Vagina (tissue), 2 donors: ENCODE measurements at places on chromosomes 6 and 20. TPM values are rescaled to one million over a fixed set of nuclear protein-coding genes. Genes with fewer than 3 reads are reported as not detected.
A peak's percentile ranks its signal among the peaks of the same experiment; 100 is the strongest.

GRCh38 chr20:35702051-35702823 lies 3.0 kb downstream of the ROMO1 start:
- no peak for DNase-seq

- no peak for DNase-seq
Observed at GRCh38 chr6:87421576-87421975, 13.8 kb downstream of the CFAP206 start.

DNA sequence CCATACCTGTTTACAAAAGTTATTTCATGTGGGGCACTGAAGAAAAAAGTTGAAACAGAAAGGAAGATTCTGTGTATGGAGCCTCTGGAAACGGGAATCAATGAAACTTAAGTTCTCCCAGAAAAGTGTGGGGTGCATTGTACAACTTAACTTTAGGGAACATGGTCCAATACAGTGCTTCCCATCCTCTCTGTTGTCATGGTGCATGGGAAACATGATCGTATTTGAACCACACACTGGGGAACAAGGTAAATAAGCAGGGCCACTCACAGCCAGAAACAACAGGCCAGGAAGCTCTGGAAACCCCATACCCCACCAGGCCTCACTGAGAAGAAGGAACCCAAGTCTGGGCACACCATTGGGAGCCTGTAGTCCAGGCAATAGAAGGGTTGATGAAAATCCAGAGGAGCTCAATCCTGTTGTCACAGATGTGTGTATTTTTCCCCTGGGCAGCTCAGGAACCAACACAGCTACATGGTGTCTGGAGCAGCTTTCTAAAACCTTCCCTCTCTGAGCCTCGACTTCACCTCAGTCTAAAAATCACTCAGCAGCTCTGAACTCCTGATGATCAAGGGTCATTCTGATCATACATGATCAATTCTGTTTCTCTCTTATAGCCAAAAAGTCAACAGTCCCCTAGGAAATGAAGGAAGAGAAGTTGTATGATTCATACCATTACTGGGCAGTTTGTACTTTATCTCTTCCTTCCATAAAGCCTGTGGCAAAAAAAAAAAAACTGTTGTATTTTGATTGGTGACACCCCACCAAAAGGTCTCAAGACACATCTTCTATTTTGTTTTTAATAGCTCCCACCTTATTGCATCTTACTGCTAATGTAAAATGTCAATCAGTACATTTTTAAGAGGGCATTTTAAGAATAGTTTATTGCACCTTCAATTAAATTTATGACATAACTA lies 198.5 kb upstream of the TAB2 start:
- DNase-seq, result no peak

DNA sequence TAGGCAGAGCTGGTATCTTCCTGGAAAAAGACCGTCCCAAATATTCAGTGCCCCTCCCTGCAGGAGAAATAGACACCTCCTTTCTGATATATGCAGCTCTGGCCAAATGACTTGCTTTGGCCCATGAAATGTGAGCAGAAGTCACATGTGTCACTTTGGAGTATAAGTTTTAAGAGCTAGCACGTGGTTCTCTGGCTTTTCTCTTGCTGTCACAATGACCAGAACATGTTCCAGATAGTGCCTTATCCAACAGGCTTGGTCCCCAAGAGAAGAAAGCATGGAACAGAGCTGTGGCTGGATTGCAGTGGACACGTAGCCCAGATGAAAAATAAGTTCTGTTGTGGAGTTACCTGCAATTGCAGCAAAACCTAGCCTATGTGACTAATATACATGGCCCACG lies 40.4 kb downstream of the UNC5CL start:
- DNase-seq, result no peak

GRCh38 chr20:24236201-24236600 lies 233.2 kb upstream of the SYNDIG1 start:
- DNase-seq, result no peak

DNA sequence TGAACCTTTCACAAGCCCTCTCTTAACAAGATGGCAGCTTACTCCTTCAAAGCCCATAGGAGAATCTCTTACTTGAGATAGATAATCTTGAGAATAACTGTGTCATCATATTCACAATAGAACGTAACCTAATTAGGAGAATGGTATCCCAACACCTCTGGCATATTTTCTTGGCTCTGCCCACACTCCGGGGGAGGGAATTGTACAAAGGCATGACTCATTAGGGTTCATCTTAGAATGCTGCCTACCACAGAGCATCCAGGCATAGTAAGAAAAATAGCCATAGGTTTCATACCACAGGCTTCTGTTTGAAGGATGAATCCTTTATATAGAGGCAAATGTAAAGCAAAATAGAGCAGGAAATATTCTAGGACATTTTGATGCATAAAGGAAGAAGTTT lies 1100.6 kb upstream of the CITED2 start:
- DNase-seq, result no peak

DNA sequence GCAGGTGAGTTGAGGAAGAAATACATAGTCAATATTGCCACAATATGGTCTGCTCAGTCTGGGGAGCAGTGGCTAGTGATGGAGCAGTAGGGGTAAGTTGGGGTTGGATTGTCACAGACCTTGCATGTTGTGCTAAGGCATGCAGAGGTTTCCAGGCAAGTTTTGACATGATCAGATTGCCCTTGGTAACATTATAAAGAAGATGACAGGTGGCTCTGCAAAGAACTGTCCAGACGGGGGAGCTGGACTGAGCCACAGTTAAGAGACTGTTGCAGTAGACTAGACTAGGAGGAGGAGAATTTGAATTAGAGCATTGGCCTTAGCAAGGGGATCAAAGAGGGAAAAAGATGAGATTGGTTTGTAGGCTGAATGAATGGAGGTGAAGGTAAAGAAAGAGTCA lies 23.4 kb downstream of the ATRN start:
- no peak for DNase-seq

DNA sequence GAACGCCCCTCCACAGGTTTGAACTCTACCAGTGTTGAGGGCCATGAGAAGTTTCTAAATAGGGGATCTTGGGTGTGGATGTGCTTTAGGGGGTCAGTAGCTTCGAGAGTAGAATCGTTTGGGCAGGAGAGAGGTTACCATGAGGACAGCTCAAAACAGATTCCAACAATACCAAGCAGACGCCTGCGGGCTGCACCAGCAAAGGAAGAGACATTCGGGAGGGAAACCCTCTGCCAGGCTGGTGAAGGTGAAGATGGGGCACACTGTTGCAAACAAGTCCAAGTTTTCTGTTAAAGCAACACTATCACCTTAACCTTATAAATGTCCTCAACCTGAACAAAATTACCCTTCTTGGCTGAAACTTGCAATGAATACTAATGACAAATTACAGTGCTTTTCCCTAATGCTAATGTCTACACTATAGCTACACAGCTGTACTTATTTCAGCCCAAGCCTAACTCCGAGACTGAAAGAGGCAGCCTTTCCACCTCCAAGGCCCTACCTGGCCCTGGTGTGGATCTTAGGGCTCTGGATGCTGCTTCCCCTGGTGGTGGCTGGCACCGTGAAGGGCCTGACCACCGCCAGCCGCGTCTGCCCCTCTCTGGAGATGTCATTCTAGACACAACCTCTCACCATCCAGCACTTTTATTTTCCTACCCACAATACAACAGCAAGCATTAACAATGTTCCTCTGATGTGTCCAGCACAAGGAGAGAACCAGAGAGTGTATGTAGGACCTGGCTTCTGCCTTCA lies 80.1 kb downstream of the DLL1 start:
- DNase-seq, result peak; percentile 77

DNA sequence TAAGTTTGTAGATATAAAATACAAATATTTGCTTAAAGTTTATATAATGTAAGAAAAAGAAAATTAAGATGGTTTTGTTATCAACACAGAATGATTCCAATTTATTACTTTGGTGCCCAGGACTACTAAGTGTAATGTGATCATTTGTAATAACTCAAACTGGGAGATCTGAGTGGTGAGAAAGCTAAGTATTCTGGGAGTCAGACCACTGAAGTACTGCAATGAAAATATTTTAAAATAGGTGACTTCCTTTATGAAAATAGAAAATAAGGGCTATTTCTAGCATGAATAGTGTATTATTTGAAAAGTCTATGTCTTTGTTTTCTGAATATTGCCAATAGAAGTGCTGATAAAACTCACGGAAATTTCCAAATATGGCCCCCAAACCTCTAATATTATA lies 305.6 kb upstream of the MAN1A1 start:
- DNase-seq, result no peak

GRCh38 chr20:45014671-45015415 lies 48.5 kb downstream of the STK4 start:
- no peak for DNase-seq

DNA sequence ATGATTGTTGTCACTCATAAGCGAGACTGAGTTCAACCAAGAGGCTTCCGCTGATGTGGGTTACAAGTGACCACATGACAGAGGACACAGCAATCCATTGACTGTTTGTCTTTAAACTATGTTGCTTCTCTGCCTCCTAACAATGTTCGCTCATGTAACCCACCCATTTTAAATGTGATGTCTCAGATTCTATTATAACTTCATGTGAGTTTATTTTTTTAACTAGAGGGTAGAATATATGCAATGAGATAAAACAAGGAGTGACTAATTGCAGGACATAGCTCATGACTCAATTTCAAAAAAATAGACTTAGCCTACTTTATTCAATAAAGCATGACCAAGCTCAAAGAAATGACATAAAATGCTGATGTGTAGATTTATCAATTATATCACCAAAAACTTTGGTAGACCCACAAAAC lies 119.2 kb upstream of the SASH1 start:
- no peak for DNase-seq

DNA sequence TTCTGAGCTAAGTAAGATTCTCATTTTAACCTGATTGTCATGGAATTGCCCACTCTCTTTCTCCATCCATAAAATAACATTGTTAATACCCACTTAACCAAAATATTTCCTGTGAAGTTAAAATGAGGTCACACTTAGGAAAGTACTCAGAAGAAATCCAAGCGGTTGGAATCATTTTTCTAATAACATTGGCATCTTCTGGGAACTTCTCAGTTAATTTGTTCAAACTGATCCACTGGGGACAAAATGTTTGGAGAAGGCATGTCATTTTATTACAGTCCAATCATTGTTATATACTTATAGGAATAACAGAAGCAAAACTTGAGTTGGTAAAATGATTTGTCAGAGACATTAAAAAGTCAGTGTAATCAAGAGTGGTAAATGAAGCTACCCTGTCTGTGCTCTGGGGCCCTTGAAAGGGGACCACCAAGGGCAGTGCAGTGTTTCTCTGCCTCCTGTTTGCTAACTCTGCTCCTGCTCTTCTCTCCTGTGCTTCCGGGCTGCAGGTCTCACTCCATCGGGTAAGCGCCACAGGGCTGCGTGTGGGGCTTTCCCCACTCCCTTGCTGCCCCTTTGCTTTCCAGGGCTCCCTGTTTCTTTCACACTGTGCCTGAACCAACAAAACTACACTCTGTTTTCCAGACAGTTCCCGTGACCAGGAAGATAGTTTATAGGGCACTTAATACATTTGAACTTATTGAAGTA lies 50.1 kb downstream of the HDDC2 start:
- no peak for DNase-seq

DNA sequence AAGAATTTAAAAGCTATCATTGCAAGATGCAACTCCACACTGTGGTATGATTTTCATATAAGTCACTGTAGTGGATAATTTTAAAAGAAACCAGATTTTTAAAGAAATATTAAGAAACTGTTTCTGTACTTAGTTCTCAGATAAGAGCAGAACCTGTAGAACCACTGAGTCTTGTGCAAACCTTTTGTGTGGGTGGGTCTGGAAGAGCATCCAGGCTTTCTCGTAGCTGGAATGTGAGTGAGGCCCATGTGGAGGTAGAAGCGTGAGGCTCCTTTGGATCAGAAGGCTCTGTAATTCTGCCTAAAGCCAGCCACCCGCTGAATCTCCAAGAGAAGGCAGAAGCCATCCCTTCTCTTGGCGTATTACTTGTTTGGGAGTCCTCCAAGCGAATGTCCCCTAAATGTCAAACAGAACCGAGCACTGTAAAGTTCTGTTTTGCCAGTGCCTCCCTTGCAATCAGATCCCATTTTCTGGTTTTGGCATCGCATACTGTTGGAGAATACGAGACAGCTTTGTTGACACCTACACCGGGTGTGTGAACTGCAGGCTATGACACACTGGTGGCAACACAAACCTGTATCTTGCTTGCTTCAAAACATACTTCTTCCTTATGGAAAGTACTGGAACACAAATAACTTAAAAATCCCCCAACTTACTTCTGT lies 188.7 kb downstream of the FOXC1 start:
- DNase-seq, result no peak

DNA sequence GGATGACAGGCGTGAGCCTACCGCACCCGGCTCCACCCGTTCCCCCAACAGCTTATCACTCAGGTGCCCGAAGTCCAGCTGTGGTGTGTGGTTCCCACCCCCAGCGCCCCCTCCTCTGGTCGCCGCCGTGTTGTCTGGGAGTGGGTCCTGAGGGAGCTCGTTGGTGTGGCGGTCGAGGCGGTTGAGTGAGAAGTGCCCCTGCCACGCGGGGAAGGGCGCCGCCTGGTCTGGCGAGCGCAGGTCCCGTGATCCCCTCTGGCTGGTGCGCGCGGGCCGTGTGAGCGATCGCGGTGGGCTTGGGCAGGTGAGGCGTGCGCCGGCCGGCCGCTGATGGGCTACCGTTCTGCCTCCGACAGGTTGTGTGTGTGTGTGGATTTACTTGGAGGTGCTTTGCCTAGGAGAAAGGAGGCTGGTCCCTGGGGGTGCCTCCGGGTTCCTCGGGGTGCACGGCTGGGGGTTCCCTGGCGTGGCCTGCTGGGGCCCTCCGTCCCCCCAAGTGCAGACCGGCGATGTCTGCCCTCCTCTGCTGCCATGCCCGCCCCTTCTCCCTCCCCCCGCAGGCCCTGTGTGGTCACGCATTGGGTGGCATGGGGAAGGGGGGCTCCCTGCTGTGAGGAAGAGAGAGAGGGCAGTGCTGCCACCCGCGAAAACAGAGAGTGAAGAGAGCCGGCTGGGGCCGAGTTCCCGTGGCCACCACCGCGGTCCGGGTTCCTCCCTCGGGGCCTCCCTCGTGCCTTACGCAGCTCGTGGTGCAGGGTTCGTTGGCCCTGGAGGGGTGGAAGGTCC lies 336.0 kb upstream of the DEFB115 start:
- no peak for DNase-seq

- no peak for DNase-seq
Observed at GRCh38 chr20:56447227-56447626, 21.2 kb upstream of the RTF2 start.

DNA sequence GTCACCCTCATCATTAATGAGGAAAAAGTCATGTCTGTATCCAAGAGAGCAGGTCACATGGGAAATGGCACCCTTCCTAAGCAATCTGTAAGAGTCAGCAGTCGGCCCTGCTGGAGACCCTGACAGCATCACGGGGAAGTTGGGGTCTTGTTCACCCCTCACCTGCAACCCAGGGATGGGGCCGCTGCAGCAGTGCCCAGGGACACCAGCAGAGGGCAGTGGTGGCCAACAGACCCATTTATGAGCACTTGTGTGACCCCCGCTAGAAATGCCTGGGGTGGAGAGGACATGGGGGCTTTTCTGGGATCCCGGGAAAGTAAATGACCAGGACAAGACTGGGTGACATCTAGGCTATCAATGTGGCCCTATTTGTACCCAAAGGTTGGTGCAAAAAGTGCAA lies 35.9 kb downstream of the ANKRD60 start:
- no peak for DNase-seq

- DNase-seq, result peak; percentile 77
Observed at GRCh38 chr6:158639056-158639455, 5.5 kb downstream of the DYNLT1 start.

GRCh38 chr20:38623061-38623460 lies 21.5 kb downstream of the ARHGAP40 start:
- DNase-seq, result no peak

The MUC21 gene
- total RNA-seq, result 207 TPM

The TPX2 gene
- 6.1 TPM for total RNA-seq

The MCCD1 gene
- not detected for total RNA-seq

The MAS1 gene
- 0.49 TPM for total RNA-seq

The BTN3A1 gene
- total RNA-seq, result 16.7 TPM

The GTSF1L gene
- total RNA-seq, result not detected

The NUS1 gene
- 17.7 TPM for total RNA-seq
